ENCODE measurements at places on chromosomes 4 and X.

- peak; percentile 7 for DNase-seq
Observed at GRCh38 chrX:100263650-100264049, 146.4 kb downstream of the PCDH19 start.

DNA sequence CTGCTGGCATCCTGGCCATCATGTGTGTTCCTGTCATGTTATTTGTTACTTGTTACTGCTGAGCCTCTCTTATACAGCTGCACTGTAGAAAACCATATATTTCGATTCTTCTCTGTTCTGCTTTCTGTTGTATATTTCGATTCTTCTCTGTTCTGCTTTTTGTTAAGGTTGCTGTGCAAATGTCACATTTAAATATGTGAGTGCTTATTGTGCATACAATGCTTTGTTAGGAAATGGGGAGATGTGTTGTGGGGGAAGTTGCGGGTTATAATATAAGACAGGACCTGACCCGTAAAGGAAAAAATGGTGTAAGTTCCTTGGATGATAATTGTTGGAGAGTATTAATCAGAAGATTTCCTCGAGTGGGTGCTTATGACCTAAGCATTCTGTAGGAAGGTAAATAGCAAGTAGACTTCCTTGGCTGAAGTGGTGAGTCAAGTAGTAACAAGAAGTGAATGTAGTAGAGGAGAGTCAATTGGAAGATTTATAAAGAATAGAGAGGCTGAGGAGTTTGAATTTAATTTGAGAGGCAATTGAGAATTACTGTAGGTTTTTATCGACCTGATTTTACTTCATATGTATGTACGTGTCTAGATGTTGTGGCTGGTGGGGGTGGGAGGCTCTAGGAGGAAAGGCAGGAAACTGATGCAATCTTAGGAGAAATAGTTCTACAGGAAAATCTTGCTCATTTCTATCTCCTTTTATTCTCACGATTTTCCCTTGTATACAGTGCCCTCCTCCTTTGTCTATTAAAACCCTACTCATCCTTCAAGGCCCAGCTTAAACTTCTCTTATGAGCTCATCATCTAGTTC is 8.5 kb downstream of the OGT start:
- peak; percentile 5 for DNase-seq

DNA sequence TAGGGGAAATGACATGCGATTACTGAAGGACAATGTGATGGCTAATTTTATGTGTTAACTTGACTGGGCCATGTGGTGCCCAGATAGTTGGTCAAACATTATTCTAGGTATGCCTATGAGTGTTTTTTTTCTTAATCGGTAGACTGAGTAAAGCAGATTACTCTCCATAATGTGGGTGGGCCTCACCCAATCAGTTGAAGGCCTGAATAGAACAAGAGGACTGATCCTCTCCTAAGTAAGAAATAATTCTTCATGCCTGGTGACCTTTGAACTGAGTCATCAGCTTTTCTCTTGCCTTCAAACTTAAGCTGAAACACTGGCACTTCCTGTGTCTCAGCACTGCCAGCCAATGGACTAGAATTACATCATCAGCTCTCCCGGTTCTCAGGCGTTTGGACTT is 164.0 kb upstream of the FGF13 start:
- DNase-seq = no peak

DNA sequence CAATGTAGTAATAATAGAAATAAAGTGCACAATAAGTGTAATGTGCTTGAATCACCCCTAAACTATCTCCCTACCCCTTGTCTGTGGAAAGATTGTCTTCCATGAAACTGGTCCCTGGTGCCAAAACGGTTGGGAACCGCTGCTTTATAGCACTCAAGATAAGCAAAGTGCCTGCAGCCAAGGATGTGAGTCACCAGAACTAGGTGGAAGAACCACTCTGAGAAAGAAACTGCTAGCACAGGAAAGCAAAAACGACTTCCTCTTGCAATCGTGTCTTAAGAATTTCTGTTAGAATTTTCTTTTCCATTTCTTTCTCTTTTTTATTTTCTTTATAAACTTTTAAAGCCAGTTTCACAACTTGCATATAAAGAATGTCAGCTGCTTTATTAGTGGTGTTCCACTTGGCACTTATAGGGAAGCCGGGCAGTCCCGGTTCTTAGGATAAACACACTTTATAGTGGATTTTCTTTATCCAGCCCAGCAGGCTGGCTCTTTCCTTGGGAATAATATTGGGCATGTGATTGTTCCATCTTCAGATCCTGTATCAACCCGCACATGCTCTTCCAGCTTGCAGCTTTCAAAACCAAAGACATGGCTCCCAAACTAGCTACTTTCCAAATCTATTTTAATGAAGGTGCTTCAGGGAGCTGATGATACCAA is 32.3 kb upstream of the CXCL8 start:
- DNase-seq = no peak

DNA sequence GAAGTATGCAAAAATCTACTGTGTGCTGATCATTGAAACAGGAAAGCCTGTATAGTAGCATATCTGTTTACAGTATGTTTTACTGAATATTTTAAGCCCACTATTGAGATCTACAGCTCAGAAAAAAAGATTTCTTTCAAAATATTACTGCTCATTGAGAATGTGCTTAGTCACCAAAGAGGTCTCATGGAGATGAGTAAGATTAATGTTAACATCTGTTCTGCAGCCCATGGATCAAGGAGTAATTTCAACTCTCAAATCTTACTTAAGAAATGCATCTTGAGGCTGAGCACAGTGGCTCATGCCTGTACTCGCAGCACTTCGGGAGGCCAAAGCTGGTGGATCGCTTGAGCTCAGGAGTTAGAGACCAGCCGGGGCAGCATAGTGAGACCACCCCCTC is 3.3 kb downstream of the RNF4 start:
- no peak for DNase-seq

- DNase-seq = peak; percentile 32
Observed at GRCh38 chrX:1661048-1661921, 46.4 kb downstream of the ASMT start.

- no peak for DNase-seq
Observed at GRCh38 chr4:183808097-183808456, 97.0 kb upstream of the STOX2 start.

DNA sequence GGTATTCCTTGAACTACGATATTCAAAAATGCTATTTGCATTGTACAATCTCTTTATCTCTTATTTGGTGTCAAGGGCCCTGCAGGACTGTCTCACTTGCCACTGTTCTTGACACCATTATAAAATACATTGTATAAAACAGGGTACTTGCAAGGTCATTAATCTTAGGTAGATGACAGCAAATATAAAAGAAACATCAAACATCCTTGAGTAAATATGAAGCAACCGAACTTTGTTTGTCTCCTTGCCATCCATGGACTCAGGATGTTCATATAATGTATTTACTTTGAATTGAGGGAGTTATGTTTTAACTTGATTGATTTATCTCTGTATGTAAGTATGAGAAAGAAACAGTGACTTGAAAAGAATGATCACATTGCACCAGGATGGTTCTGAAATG is 87.3 kb downstream of the UGT2B4 start:
- no peak for DNase-seq

DNA sequence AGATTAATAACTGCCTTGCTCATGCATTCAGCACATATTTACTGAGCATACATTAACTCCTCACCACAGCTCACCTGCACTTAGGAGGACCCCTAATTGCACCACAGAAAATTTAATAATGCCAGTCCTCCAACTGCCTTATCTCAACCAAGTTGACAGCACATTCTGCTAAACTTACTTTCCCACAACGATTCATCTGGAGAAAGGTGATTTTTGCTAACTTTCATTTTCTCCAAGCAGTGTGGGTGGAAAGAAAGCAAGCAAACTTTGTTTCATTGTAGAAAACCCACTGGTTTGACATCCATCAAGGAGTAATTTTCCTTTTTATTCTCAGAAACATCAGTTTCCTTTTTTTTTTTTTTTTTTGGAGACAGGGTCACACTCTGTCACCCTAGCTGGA is 49.1 kb downstream of the RASGEF1B start:
- DNase-seq = no peak

- DNase-seq = peak; percentile 50
Observed at GRCh38 chr4:173167758-173168395, 734 bp upstream of the GALNT7 start.

- no peak for DNase-seq
Observed at GRCh38 chr4:40423735-40424134, 88.6 kb downstream of the CHRNA9 start.

DNA sequence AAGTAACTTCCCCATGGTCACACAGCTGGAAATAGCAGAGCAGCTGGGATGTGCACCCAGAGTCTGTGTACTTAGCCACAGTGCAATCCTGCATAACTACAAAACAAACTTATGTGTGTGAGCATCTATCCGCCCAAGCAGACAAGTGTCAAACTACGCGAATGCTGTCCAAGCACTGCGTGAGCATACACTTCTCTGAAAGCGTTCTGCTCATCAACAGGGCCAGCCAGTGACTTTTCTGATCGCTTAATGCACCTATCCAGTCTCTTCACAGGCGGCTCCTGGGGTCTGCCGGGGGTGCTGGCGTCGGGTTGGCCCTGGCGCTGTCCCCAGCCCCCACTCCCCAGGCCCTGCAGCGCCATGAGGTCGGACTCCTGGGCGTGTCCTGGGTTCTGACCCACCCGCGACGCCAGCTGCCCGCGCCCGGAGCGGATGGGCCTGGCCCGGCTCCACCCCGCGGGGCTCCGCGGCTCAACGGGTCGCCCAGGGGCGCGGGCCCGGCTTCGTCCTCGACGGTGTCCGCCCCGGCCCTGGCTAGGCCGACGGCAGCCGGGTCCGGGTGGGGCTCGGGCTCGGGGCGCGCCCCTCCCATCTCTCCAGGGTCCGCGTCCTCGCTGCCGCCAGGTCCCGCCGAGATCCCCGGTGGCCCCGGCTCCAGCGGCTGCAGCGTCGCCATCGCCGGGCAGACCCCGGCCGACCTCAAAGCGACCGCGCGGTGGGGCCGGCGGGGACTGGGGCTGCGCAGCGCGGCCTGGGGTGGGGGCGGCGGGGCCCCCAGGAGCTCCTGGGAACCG is 1.3 kb upstream of the ZNF141 start:
- DNase-seq = no peak

DNA sequence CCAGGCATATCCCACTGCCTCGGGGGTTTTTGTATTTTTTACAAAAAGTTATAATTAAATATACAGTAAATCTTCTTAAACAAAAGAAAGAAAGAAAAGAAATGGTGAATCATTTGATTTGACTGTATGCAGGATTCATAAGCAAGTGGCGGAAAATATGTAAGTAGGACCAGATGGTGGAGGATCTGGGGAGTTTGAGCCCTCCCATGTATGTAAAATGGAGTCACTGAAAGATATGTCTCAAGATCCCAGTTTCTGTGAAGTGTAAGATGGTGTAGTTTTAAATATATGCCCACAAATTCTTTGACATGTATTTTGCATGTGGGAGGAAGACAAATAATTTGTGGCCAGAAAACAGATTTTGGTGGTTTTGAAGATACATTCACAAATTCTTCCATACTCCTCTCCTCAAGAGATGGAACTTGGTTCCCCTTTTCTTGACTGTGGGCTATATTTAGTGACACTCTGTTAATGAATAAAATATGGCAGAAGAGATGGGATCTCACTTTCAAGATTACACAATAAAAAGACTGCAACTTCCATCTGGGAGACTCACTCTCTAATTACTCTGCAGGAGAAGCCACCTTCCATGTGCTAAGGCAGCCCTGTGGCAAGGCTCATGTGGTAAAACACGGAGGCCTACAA is 133.6 kb upstream of the S100G start:
- no peak for DNase-seq

GRCh38 chrX:32896088-32896487 is 315.3 kb downstream of the DMD start:
- no peak for DNase-seq

- no peak for DNase-seq
Observed at GRCh38 chrX:119539872-119540271, 25.3 kb downstream of the STEEP1 start.

- DNase-seq = no peak
Observed at GRCh38 chrX:148298737-148299136, 201.7 kb upstream of the AFF2 start.

DNA sequence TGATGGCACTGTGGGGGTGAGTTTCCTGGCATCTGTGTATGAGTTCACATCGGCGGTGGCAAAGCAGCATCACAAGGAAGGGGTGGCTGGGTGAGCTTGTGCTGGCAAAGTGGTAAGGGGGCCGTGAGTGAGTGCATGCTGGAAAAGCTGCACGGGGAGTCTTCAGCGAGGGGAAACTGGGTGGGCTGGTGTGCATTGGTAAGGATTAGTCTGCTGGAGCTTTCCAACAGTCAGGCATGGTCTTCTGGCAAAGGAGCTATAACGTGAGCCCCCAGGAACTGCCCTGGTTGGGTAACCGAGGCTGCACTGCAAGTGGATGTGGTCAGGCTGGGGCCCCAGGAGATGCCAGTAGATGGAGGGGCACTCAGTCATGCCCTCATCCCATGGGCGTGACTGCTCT is 30.7 kb downstream of the ADAM29 start:
- no peak for DNase-seq

DNA sequence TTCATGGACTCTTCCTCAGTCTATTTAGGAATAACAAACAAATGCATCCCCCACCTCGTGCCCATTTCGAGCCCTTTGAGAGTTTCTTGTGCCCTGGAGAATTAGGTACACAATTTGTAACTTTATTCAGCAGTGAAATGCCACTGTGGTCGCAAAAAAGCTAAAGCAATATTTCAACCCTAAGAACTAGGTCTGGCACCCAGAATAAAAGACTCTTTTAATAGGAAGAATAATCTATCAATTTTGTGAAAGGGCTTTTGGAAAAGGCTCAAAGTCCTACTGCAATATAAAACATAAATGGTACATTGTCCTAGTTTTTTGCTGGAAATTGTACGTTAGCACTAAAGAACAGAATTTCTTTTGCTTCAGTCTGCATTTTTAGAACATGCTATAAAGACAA is 304.6 kb upstream of the TENM3 start:
- DNase-seq = no peak

DNA sequence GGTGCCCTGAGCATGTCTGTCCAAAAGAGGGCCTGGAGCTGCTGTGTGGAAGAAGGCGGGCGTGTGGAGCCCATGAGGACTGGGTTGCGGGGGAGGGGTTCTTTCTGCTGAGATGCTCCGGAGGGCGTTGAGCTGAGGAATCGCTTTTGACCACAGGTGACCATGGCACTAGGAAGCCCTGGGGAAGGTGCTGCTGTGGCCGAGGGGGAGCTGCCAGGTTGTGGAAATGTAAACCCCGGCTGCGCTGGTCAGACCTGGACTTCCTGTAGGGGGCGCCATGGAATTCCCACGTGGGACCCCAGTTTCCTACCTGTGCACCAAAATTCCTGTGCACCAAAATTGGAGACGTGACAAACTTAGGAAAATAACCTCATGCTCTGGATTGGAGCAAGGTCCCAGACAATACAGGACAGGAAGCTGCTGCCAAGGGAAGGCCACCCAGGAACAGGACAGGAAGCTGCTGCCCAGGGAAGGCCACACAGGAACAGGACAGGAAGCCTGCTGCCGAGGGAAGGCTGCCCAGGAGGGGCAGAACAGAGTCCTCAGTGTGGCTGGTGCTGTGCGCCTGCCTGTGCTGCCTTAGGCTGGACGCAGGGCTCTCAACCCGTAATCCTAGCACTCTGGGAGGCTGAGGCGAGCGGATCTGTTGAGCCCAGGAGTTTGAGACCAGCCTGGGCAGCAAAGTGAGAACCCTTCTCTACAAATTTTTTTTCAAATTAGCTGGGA is 28.4 kb upstream of the UVSSA start:
- DNase-seq = no peak

All from SW480 (cell line).